ENCODE measurements at places on chromosomes 12 and 14. TPM values are rescaled to one million over a fixed set of nuclear protein-coding genes. Genes with fewer than 3 reads are reported as not detected.

KLHL33 gene
- total RNA-seq, result not detected

IL31 gene
- total RNA-seq, result not detected

TMED10 gene
- total RNA-seq, result 276 TPM

TDRD9 gene
- total RNA-seq, result not detected

EFS gene
- not detected for total RNA-seq

TSFM gene
- 69.3 TPM for total RNA-seq

SSTR1 gene
- not detected for total RNA-seq

LRP1-AS gene
- total RNA-seq, result not detected

SIVA1 gene
- 180 TPM for total RNA-seq

DNAI7 gene
- 0.33 TPM for total RNA-seq

CDKN3 gene
- total RNA-seq, result 78.1 TPM

STON2 gene
- 0.91 TPM for total RNA-seq
